ENCODE measurements at places on chromosomes 13 and 19.

- peak; percentile 64 for DNase-seq
Observed at GRCh38 chr19:55809381-55810058, 22.3 kb downstream of the NLRP11 start.

DNA sequence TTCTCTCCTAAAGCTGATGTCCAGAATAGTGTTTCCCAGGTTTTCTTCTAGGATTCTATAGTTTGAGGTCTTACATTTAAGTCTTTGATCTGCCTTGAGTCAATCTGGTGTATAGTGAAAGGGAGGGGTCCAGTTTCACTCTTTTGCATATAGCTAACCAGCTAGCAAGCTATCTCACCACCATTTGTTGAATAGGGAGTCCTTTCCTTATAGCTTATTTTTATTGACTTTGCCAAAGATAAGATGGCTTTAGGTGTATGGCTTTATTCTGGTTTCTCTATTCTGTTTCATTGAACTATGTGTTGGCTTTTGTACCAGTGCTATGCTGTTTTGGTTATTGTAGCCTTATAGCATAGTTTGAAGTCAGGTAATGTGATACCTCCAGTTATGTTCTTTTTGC is 1386.1 kb downstream of the SLITRK5 start:
- DNase-seq = no peak

DNA sequence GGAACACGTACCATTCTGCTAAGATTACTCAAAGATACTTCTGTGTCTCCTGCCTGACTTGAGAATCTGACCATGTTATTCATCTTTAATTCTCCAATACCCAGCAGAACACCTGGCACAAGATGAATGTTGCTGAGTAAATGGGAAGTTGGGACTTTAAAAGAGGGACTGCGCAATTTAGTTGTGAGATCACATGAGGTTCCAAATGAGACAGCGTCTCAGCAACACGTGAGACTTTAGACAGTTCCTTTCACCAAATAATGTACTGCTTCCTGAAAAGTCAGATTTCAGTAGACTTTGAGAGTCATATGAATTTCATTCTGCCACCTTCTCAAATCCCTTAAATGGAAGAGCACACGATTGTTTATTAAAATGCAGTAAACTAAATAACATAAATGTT is 36.7 kb downstream of the DOCK9 start:
- no peak for DNase-seq

DNA sequence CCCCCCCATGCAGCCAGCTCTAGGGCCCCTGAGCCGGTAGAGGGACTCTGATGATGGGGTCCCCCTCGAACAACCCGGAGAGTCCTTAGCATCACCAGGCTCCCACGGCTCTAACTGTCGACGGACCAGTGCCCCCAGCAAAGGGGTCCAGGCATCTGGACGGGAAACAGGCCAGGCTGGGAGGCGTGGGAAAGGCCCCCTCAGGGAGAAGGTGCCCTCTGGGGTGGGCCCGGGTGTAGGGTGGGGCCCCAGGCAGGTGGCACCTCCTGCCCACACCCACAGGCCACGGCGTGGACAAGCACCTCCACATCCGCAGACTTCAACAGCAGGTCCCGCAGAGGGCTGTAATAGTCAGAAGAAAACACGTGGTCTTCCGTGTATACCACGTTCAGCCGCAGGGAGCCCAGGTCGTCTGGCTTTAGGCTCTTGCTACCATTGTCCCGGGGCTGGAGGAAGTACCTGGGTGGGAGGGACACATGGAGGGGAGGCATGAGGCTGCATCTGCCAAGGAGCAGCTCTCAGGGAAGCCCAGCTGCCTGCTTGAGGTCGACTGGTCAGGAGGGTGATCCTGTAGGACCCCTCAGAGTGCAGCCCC is 44.7 kb upstream of the C13orf46 start:
- DNase-seq = peak; percentile 15

DNA sequence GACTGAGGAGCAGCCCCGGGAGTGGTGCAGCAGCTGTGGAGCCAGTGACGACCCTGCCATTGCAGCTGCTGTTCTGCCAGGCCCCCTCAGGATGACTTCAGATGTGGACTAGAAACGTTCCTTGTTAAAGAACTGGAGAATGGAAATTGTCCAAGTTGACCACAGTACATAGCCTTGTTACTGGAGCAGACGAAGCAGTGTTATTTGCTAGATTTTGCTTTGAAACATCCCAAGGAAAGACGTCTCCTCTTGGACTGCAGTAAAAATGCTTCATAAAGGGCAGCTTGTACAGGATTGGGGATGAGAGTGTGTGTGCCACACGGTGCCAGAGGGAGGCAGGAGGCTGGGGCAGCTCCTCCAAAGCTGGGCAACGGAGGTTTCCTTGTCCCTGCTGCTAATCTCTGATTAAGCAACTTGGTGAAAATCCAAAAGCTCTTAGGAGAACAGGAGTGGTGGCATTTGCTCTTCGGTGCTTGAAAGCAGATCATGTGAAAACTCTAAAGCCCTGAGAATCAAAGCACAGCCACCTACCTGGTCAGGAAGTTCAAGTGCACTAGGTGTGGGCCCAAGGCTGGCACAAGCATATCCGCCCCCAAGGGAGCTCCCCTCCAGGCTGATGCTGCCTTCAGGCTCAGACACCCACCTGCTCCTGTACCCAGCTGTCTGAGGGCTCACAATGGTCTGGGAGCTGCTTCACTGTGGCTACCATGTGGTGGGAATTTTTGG is 34.5 kb downstream of the SHISA2 start:
- no peak for DNase-seq

GRCh38 chr13:29693275-29693945 is 97.9 kb upstream of the SLC7A1 start:
- DNase-seq = no peak

GRCh38 chr19:45581576-45581975 is 3.0 kb downstream of the OPA3 start:
- DNase-seq = no peak
